NCI-H1694 (cell line): ENCODE measurements at places on chromosomes 2 and 18.

GRCh38 chr2:240355001-240355891 lies 80.2 kb upstream of the GPC1 start:
- no peak for DNase-seq

- no peak for DNase-seq
These were observed 32.9 kb downstream of the LOXHD1 start for GRCh38 chr18:46624127-46624526.

DNA sequence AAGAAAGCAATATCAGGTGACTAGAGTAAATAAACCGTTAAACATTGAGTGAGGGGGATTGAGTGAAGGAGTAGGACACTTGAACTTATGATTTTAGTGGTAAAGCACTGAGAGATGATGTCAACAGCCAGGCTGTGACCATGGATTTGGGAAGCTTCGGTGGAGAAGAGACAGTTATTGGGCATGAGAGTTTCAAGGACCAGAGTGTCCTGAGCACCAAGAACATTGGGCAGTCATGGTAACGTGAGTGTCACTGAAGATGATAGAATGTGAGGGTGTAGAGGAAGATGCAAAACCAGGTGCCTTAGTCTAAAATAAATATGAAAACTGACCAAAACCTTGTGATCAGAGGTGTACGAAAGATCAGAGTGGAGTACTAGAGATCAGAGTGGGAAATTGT lies 248.1 kb downstream of the ASXL3 start:
- no peak for DNase-seq

DNA sequence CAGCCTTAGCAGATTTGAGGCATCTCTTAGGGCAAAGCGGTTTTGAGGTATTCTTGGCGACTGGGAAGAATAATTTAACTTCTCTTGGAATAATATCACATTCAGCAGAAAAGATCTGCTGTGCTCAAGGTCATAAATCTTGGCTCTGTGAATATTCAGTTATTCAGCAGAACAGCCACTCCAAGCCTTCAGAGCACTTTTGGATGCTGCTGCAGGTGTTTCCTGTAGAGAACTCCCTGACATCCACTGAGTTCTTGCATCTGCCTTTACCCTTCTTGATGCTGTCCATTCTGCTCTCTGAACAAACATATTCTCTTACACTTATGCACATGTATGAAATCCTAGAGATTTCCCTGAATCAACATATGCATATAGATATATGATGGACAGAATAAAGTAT lies 390.3 kb downstream of the NRXN1 start:
- no peak for DNase-seq

DNA sequence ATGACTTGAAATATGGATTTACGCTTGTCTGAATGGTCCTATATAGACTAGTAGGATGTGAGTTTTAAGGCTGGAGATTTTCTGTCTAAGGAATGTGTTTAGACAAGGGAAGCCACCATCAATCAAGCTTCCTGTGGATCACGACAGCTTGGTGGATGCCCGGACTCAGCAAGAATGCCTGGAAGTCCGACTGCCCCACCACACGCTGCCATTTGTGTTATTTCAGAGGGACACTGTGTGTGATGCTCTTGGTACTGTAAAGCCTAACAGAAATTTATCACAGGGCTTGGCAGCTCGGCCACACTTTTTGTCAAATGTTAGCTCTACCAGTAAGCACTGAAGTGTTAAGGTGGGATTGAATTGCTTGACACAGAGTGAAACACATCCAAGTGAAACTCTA lies 127.1 kb upstream of the CDH7 start:
- DNase-seq: no peak

DNA sequence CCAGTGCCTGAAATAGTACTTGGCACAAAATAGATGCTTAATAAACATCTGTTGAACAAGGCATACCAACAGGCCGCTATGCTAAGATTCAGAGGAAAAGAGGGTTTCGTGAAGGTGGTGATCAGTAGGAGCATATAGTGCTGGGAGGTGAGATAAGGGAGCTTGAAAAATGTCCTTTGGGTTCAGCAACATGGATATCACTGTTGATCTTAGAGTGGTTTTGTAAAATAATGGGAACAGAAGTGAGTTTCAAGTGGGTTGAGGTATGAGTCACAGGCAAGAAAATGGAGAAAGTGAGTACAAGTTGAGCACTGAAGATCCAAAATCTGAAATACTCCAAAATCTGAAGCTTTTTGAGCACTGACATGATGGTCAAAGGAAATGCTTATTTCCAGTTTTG lies 4.4 kb downstream of the CENPO start:
- DNase-seq: no peak
